Central memory CD4-positive, alpha-beta T cell (primary cell): ENCODE measurements at places on chromosomes 13 and 19.

- DNase-seq, result no peak
Measured at GRCh38 chr19:46181388-46181779, 33.3 kb downstream of the IGFL2 start.

- no peak for DNase-seq
Measured at GRCh38 chr13:36778083-36778671, 40.8 kb upstream of the RFXAP start.

DNA sequence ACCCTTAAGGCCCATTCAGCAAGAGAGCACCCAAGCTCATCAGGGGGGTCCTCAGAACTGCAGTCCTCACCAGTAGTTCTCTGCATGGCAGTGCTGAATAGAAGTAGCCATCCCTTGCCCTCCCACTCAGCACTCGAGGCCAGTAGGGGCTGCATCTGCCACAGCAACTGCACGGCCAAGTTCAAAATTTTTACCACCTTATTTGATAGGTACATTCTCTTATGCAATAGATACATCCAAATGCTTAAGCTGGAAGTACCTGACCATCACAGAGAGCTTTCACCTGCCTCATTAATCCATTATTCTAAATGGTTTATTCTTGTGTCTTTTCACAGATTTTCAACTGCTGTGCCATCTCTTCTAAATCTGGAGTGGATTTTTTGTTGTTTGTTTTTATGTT, 1307.4 kb downstream of the SLITRK5 start:
- DNase-seq, result no peak

GRCh38 chr13:81683521-81683920, 1342.6 kb upstream of the SPRY2 start:
- DNase-seq, result no peak

GRCh38 chr19:2680808-2681207, 21.7 kb downstream of the GNG7 start:
- no peak for DNase-seq

DNA sequence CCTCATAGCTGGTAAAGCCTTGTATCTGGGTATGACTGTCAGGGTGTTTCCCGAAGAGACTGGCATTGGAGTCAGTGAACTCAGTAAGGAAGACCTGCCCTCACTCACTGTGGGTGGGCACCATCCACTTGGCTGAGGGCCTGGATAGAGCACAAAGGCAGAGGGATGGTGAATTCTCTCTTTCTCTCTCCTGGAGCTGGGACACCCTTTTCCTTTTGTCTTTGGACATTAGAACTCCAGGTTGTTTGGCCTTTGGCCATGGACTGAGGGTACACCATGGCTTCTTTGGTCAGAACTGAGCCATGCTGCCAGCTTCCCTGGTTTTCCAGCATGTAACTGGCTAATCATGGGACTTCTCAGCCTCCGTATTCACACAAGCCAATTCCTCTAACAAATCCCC, 4.6 kb upstream of the CEACAM1 start:
- no peak for DNase-seq

- DNase-seq, result no peak
Measured at GRCh38 chr13:42660333-42660965, 86.5 kb downstream of the TNFSF11 start.

DNA sequence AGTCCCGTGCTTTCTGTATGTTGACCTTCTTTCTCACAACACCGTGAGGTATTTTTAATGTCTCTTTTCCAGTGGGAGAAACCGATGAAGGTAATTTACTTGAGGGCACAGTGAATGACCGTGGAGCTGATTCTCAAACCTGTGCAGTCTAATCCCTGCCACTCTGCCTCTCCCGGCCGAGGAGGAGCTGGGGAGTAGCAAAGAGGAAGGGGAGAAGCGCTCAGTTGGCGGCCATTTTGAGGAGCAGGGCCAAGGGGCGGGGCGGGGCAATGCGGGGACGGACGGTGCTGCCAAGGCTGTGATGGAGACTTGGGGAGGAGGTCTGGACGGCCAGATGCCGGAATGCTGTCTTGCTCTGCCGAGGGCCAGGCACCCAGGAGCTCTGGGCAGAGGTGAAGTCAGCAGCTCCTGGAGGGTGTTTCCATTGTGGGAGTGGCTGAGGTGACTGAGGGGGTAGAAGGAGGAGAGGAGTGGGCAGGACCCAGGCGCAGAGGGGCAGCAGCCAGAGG, 12.4 kb upstream of the RANBP3 start:
- DNase-seq, result no peak

DNA sequence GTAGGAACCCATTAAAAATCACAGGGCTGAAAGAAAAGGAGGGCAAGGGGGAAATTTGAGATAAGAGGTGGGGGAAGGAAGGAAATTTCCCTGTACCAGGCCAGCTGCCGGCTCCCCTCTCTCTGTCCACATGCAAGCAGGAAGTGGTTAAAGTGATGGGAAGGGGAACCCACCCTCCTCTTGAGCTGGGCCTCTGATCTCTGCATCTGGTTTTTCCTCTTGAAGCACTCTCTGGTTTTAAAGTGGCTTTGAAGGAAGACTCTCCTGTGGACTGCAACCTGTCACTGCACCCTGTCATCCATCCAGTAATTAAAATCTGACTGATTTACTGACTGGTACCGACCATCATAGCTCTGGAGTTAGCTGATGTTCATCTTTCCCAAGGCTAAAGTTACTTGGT, 239.6 kb downstream of the TSHZ3 start:
- no peak for DNase-seq

DNA sequence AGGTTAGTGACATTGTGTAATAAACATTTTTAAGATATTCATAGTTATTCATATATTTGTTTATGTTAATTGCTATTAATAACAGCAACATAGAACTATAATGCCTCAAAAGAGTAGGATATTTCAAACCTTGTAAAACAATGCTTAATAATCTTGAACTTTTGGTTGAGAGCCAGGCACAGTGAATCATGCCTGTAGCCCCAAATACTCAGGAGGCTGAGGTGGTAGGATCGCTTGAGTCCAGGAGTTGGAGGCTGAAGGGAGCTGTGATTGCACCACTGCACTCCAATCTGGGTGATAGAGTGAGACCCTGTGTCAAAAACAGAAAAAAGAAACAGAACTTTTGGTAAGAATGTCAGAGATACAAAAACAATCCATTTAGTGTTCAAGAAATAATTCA, 213.9 kb upstream of the SLITRK1 start:
- DNase-seq, result no peak

DNA sequence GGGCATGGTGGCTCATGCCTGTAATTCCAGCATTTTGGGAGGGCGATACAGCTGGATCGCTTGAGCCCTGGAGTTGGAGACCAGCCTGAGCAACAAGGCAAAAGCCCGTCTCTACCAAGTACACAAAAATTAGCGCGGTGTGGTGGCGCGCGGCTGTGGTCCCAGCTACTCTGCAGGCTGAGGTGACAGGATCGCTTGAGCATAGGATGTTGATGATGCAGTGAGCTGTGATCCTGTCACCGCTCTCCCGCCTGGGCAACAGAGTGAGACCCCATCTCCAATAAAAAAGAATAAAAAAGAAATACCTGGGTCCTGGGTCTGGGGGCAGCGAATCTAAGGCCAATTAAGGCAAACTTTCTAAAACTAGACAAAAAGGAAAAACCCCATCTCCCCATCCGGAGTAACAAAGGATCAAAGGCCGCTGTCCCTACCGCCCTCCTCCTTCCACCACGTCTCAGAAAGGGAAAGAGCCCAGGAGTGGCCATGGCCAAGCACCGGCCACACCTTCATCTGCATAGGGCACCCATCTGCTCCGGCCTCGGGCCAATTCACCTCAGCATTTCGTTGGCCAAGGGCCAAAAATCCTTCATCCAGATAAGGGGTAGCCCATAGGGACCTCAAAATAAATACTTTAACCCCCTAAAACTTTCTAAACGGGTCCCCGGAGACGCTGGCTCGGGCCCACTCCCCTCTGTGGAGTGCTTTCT, 851 bp downstream of the ZNF320 start:
- no peak for DNase-seq

- DNase-seq, result no peak
Measured at GRCh38 chr13:80677227-80677626, 336.3 kb upstream of the SPRY2 start.

DNA sequence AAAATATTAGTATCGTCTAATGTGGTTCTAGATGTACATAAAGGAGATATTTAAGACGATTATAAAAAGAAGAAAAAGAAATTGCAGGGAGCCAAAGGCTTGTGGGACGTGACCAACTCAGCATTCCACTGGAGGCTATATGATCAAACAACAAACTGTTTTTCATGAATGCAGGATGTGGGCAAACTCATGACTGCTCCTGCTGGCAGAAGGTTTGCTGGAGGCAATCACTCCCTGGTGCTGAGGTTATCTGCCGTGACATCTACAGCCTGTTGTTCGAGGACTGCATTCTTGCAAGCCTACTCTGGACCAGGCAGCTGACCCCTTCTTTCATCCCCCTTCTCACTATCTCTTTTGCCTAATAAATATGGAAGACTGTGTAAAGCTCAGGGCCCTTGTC, 518.1 kb downstream of the UQCRFS1 start:
- no peak for DNase-seq

- DNase-seq, result no peak
Measured at GRCh38 chr19:13255041-13255718, 105.0 kb downstream of the IER2 start.

DNA sequence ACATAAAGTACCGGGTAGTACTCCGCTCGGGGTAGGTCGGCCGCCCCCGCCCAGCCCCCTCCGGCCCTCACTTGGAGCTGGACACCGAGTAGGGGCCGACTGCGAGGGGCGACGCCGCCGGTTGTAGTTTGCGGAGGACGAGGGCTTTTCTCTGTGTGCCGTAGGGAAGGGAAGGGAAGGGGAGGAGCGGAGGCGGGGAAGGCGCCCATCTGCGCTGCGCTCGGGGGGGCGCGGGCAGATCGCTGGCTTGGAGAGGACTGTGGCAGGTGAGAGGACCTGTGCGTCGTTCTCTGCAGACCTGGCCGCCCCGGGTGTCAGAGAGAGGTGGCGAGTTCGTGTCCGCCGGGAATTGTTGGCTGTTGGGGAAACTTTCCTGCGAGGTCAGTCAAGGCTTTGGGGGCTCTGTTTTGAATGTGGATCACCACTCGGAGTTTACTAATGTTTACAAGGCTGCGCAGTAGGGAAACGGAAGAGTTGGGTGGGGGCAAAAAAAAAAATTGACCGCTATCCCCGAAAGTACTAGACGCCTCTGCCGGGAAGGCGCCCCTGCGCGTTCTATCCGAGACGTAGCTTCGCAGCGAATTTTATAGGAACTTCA, 1.4 kb downstream of the ING1 start:
- peak; percentile 58 for DNase-seq

- DNase-seq, result no peak
Measured at GRCh38 chr13:38693641-38694040, 6.8 kb downstream of the FREM2 start.

DNA sequence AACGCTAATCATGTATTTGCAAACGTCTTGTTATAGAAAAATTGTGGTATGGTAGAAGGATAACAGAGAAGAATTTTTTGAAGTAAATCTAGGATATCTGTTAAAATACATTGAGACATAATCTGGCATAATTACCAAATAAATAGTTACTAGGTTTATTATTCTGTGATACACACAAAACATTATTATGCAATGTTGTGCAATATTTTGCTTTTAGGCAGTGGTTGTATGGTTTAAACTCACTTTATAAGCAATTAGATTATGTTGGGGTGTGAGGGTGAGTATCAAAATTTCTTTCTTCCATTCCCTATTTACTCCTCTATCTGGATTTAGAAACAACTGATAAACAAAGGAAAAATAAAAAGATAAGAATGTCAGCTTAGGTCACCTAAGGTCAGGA, 385.6 kb downstream of the SLITRK6 start:
- no peak for DNase-seq

GRCh38 chr19:4371247-4372164, 28.1 kb downstream of the MPND start:
- DNase-seq, result no peak

- DNase-seq, result no peak
Measured at GRCh38 chr19:3985643-3986259, 488 bp upstream of the EEF2 start.

DNA sequence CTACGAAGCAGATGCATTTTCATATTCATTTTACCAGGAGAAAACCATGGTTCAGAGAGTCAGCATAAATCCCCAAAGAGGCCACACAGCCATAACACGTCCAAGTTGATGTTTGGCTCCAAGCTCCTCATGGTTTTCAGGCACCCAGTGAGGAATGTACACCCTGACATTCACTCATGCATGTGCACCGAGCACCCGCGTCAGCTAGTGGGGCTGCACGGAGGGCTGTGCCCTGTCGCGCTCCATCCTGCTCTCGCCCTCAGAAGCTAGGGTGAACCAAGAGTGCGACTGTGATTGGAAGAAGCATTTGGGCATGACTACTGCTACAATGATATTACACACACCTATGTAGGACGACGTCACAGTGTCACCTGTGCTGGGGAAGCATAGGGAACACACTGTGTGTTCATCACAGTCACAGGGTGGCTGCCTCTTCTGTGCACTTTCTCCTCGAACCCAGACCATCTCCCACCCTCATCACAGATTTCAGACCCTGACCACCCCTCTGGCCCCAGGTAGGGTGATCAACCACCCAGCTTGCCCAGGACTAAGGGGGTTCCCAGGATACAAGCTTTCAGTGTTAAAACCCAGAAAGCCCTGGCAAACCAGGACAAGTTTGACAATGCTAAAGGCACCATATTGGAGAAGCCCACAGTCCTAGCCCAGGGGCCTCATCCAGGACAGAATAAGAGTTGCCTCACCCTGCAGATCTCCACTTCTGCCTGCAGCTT, 148.6 kb upstream of the ZNF507 start:
- no peak for DNase-seq

GRCh38 chr19:4256563-4256962, 9.7 kb downstream of the YJU2 start:
- DNase-seq, result no peak

GRCh38 chr19:41541990-41542584, 33.9 kb upstream of the CEACAM21 start:
- peak; percentile 68 for DNase-seq

- no peak for DNase-seq
Measured at GRCh38 chr19:48928164-48929025, 5.1 kb upstream of the DHDH start.

DNA sequence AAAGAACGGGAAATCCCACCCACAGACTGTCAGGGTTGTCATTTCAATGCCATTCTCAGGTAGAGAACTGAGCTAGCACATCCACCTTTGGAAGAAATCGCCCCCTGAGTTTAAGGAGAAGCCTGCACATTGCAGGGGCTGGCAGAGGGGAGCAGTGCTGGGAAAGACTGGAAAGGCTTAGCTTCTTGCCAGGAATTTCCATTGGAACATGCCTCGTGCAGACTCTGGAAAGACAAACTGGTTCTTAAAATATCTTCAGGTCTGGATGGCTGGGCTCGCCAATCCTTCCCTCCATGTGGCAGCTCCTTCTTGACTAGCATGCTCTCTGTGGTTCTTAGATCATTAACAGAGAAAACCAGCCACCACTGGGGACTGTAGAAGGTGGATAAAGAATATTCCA, 414.1 kb downstream of the TSHZ3 start:
- no peak for DNase-seq

DNA sequence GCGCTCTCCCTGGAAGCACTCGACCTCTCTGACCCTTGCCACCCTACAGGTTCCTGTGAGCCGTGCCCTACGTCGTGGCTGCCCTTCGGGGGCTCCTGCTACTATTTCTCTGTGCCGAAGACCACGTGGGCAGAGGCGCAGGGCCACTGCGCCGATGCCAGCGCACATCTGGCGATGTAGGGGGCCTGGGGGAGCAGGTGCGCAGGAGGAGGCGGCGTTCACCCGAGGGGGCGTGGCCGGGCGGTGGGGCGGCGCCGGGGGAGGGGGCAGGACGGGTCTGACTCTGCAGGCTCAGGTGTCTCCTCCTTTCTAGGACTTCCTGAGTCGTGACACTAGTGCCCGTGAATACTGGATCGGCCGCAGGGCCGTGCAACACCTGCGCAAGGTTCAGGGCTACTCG, 26.4 kb downstream of the CLEC4M start:
- peak; percentile 24 for DNase-seq

GRCh38 chr19:45408830-45409556, 2.5 kb downstream of the POLR1G start:
- DNase-seq, result no peak
